Activated gamma-delta T cell treated with Interleukin-2 at 50 U/mL for 16 hours (primary cell): ENCODE measurements at places on chromosomes 6 and 20.

- no peak for DNase-seq
These were observed 2.1 kb downstream of the BTN3A2 start for GRCh38 chr6:26367114-26367513.

- DNase-seq: no peak
These were observed 442.6 kb upstream of the PTCHD4 start for GRCh38 chr6:48553467-48554189.

DNA sequence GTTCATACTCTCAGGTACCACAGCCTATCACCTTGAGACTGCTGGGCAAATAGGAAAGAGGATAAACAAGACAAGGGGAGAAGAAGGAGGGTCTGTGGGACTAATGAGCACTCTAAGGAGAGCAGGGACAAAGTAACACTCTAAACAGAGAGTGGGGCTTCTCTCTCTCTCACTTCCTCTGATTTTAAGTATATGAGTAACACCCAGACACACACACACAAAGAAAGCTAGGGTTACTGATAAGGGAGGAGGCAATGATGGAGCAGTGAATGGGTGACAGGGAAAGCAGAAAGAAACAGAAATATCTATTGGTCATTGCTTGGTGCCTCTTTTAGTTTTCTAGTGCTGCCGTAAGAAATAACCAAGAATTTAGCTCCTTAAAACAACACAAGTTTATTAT is 96.2 kb upstream of the RNF217 start:
- DNase-seq: no peak

DNA sequence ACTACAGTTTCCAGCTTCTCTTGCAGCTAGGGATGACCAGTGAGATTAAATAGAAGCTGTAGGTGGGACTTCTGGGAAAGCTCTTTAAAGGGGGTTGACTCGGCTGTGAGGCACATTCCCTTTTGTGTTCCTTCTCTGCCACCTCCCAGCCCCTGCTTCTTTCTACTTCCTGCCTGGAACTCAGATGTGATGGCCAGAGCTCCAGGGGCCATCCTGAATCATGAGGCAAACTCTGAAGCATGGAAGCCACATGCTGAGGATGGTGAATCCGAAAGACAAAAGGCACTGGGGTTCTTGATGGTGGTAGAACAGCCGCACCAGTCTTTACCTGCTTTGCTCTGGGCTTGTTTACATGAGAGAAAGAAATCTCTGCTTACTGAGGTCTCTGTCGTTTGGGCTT is 9.1 kb downstream of the CEBPB start:
- no peak for DNase-seq

- DNase-seq: no peak
These were observed 2.5 kb upstream of the CASS4 start for GRCh38 chr20:56409521-56409920.

DNA sequence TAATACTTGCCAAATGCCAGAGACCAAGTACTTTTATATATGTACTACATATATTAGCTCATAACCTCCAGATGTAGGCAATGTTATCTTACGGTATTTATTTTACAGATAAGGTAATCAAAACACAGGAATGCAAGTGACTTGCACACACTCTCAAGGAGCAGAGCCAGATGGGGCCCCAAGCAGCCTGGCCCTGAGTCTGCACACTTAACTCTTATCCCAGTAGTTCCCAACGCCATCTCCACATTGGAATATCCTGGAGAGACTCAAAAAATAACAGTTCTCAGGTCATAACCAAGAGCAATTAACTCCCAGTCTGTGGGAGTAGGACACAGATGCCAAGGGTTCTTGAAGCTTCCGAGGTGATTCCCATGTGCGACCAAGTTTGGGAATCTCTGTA is 398.7 kb downstream of the PHF3 start:
- no peak for DNase-seq

- no peak for DNase-seq
These were observed 543.1 kb upstream of the IRAK1BP1 start for GRCh38 chr6:78324213-78324612.

DNA sequence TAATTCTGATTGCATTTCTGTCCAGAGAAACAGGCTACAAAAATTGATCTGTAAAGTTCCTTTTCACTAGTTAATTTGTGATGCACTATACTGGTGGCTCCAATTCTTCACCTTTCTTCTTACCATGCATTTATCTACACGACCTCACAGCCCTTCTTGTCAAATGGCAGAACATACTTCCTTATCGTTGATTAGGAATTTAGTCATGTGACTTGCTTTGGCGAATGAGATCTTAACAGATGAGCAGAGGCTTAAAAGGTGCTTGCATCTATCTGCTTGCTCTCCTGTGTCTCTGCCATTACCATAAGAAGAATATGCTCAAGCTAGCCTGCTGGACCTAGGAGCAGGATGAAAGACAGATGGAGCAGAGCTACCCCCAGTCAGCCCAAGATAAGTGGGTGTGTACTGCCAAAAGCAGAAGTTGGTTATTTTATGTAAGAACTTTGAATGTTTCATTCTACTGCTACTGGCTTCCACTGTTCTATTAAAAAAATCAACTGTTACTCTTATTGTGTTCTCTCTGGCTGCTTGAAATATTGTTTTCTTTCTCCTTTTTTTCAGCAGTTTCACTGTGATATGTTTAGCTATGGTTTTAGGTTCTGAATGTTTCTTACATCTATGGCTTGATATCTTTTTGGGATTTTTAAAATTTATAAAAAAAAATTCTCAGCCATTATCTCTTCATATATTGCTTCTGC is 40.2 kb upstream of the RBM24 start:
- DNase-seq: no peak

DNA sequence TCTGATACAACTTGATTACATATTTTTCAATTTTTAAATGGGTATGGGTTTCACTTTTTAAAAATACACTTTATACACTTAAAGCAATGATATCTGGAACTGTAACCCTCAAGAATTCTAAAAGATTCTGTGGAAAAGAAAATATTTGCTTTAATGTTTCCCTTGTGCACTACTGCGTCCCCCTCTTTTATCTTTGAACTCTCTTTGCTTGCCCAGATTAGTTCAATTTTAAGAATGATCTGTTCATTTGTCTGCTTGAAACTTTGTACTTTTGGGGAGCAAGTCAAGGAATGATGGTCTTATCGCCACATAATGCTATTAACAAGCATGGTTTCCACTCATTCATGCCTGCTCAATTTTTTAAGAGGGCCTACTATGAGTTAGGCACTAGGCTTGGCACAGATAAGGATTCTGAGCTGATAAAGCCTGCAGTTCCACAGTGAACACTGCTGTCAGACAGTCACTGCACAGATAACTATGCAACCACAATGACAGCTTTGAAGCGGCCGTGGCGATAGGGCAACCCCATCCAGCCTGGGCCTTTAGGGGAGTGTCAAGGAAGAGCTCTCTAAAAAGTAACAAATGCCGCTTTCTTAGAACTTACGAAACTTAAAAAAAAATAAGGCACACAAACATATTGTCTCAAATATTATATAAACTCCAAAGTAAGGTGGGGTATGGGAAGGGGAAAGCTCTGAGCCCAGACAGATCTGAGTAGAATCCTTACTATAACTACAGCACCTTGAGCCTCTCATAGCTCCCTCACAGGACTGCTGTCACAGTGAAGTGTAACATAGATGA is 29.7 kb downstream of the FYN start:
- peak; percentile 59 for DNase-seq
